ENCODE measurements at places on chromosomes 2 and 18. TPM values are rescaled to one million over a fixed set of nuclear protein-coding genes. Genes with fewer than 3 reads are reported as not detected.

Gene DSC3
- total RNA-seq = 2.1 TPM

Gene ANKRD62
- total RNA-seq = not detected

Gene ELP2
- total RNA-seq = 136 TPM

Gene ADAM17
- total RNA-seq = 25.9 TPM

Gene MTCL1
- 64.3 TPM for total RNA-seq

GRCh38 chr2:241629762-241630435 is 7.1 kb downstream of the THAP4 start:
- DNase-seq = no peak
- no peak overlapping the region for H3K4me3 ChIP-seq
- no peaks in the 10 kb centered on the region for H3K27me3 ChIP-seq
- H3K27ac ChIP-seq = peak overlapping the region; percentile 5
- H3K36me3 ChIP-seq = peaks cover 26% of the 10 kb centered on the region
- no peaks in the 10 kb centered on the region for H3K4me1 ChIP-seq

GRCh38 chr2:128467321-128467969 is 148.8 kb upstream of the HS6ST1 start:
- no peak overlapping the region for H3K27ac ChIP-seq
- 0 out of 2 replicates have a peak, but pooled peaks cover under 1% of the 10 kb centered on the region for H3K4me1 ChIP-seq
- no peak for DNase-seq
- H3K27me3 ChIP-seq = no peaks in the 10 kb centered on the region
- H3K4me3 ChIP-seq = no peak overlapping the region

DNA sequence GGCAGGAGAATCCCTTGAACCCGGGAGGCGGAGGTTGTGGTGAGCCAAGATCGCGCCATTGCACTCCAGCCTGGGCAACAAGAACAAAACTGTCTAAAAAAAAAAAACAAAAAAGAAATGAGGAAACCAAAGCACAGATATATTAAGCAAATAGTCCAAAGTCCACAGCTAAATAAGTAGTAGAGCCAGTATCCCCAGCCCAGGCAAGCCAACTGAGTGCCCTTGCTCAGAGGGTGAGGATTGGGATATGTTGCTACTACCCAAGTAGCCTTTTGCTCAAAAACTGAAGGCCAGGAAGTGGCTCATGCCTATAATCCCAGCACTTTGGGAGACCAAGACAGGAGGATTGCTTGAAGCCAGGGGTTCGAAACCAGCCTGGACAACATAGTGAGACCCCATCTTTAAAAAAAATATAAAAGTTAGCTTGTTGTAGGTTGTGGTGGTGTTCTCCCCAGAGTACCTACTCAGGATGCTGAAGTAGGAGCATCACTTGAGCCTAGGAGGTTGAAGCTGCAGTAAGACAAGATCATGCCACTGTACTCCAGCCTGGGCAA is 5.4 kb downstream of the CFAP36 start:
- peaks cover 19% of the 10 kb centered on the region for H3K36me3 ChIP-seq
- no peak overlapping the region for H3K27ac ChIP-seq
- DNase-seq = no peak

DNA sequence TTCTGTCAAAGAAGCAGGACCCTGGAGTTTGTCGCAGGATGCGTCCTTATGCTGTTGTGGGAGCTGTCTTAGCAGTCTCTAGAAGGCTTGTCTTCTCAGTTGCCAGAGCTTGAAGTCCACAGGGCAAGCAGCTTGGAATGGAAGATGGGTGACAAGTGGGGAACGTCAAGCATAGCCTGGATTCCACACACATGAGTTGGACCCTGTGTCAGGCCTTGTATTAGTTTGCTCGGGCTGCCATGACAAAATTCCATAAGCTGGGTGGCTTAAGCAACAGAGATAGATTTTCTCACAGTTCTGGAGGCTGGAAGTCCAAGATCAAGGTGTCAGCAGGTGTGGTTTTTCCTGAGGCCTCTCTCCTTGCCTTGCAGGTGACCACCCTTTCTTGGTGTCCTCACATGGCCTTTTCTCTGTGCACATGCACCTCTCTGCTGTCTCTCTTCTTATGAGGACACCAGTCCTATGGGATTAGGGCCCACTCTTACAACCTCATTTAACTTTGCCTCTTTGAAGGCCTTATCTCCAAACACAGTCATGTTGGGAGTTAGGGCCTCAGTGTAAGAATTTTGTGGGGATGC is 51.3 kb downstream of the THNSL2 start:
- no peak for DNase-seq
- no peak overlapping the region for H3K4me3 ChIP-seq
- H3K27ac ChIP-seq = no peak overlapping the region
- peaks cover 17% of the 10 kb centered on the region for H3K27me3 ChIP-seq
- H3K4me1 ChIP-seq = peaks cover 13% of the 10 kb centered on the region

DNA sequence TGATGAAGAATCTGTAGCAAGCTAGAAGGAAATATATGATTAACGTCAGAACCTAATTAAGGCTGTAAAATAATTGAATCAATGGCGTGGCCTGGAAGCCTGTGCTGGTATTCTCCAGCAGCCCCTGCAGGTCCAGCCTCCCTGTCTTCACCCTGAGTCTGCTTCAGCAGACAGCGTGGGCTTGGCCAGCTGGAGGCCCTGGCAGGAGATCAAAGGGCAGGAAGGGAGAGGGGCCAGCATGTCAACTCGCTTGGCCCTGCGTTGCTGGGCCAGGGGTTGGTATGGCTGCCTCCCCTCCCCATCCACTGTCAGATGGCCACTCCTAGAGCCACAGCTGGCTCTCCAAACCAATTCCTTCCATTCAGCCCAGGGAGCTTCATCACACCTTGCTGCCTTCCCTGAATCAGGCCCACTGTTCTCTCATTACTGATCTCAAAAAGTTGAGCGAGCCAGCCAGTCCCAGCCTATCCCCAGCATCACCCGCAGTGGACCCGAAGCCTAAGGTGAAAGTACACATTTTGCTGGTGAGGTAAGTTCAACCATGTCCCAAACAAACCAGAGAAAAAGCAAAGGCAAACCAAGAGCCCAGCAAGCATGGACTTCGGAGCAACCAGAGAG is 228.4 kb upstream of the AGAP1 start:
- H3K27ac ChIP-seq = no peak overlapping the region
- no peak for DNase-seq
- peaks cover 26% of the 10 kb centered on the region for H3K4me1 ChIP-seq
- no peaks in the 10 kb centered on the region for H3K36me3 ChIP-seq
- H3K4me3 ChIP-seq = no peak overlapping the region

DNA sequence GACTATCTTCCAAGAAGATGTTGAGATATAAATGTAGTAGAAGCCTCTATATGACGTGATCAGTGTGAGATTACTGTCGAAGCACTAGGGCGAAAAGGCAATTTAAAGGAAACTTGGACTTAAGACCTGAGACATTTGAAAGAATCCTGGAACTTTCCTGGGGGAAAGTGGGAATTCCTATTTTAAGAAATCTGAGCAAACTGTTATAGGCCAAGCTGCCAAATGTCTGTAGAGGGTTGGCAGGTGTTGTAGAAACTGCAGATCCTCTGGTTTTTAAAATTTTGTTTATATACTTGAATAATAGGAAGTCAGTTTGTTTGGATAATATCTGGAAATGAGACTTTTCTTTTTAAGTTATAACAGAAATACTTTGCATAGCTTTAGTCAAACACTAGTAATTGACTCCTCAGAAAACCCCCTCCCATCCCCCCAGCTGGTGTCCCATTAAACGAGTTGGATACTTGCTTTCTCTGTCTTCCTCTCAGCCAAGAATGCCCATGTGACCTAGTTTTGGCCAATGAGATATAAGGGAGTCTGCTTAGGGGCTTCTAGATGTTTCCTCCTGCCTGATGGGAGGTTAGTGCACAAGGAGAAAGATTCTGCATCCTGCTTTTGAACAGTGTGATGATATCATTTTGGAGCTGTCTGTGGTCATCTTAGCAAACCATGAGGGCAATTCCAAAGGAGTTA is 61.2 kb downstream of the MOGAT1 start:
- no peak overlapping the region for H3K27ac ChIP-seq
- DNase-seq = no peak
- no peaks in the 10 kb centered on the region for H3K27me3 ChIP-seq
- H3K4me1 ChIP-seq = 0 out of 2 replicates have a peak, but pooled peaks cover 12% of the 10 kb centered on the region

- peaks cover 3% of the 10 kb centered on the region for H3K27me3 ChIP-seq
- no peaks in the 10 kb centered on the region for H3K36me3 ChIP-seq
- peak overlapping the region; percentile 59 for H3K27ac ChIP-seq
- H3K4me1 ChIP-seq = peaks cover 25% of the 10 kb centered on the region
- H3K4me3 ChIP-seq = no peak overlapping the region
- no peak for DNase-seq
Measured at GRCh38 chr18:58618822-58619595, 9.9 kb downstream of the ALPK2 start.

DNA sequence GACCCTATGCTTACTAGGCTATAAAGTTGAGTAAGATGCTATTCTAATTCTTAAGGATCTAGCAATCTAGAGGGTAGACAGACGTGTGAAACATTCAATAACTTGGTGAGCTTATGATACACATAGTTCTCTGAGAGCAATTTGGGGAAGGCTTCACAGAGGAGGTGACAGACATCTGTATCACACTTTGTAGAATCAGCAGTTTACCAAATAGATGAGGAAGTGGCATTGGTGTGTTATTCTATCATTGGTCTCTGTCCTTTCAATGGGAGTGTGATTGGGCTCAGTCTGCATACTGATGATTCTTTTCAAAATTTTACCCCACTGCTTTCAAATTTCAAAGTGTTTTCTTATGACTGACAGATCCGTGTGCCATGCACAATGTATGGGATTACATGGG is 47.0 kb upstream of the TMEM178A start:
- H3K4me3 ChIP-seq = no peak overlapping the region
- peaks cover 13% of the 10 kb centered on the region for H3K4me1 ChIP-seq
- H3K27ac ChIP-seq = no peak overlapping the region
- no peak for DNase-seq

- H3K36me3 ChIP-seq = no peaks in the 10 kb centered on the region
- DNase-seq = no peak
- H3K27ac ChIP-seq = no peak overlapping the region
- H3K27me3 ChIP-seq = no peaks in the 10 kb centered on the region
- no peaks in the 10 kb centered on the region for H3K4me1 ChIP-seq
Measured at GRCh38 chr2:104690255-104690984, 163.5 kb upstream of the POU3F3 start.

- peaks cover 7% of the 10 kb centered on the region for H3K4me1 ChIP-seq
- H3K4me3 ChIP-seq = no peak overlapping the region
- H3K36me3 ChIP-seq = no peaks in the 10 kb centered on the region
- peak; percentile 48 for DNase-seq
- H3K27me3 ChIP-seq = no peaks in the 10 kb centered on the region
- H3K27ac ChIP-seq = no peak overlapping the region
Measured at GRCh38 chr18:32439802-32440201, 30.9 kb downstream of the GAREM1 start.

GRCh38 chr2:40285391-40285790 is 166.5 kb downstream of the SLC8A1 start:
- H3K4me3 ChIP-seq = no peak overlapping the region
- H3K27ac ChIP-seq = no peak overlapping the region
- no peaks in the 10 kb centered on the region for H3K36me3 ChIP-seq
- DNase-seq = no peak

GRCh38 chr18:12274793-12275192 is 20.6 kb downstream of the CIDEA start:
- no peak for DNase-seq
- H3K27ac ChIP-seq = no peak overlapping the region
- peaks cover 22% of the 10 kb centered on the region for H3K4me1 ChIP-seq

DNA sequence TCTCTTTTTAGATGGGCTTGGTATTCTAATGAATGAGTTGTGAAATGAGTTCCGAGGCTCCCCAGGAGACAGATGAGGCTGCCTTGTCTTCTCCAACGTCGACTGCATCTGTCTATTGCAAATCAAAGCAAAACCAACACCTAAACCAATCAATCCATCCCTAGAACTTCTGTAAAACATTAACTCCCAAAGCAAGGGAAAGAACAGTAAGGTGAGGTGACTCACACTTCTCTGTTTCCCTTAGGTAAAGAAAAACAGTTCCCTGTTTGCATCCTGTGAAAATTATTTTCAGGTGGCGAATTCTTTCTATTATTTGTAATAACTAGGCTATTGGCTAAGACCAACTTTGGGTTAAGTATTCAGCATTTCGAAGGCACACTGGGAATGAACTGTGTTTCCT is 249.4 kb downstream of the EPHA4 start:
- no peaks in the 10 kb centered on the region for H3K36me3 ChIP-seq
- H3K27ac ChIP-seq = no peak overlapping the region
- no peak overlapping the region for H3K4me3 ChIP-seq
- no peaks in the 10 kb centered on the region for H3K27me3 ChIP-seq
- H3K4me1 ChIP-seq = peaks cover 14% of the 10 kb centered on the region
- no peak for DNase-seq

- H3K27me3 ChIP-seq = no peaks in the 10 kb centered on the region
- 0 out of 2 replicates have a peak, but pooled peaks cover 2% of the 10 kb centered on the region for H3K4me1 ChIP-seq
- no peak overlapping the region for H3K27ac ChIP-seq
- DNase-seq = no peak
- no peak overlapping the region for H3K4me3 ChIP-seq
- no peaks in the 10 kb centered on the region for H3K36me3 ChIP-seq
Measured at GRCh38 chr2:122255924-122256323, 500.5 kb downstream of the TSN start.

All from WTC11 (cell line).